Cardiac ventricle fibroblast (primary cell): ENCODE measurements at places on chromosomes 2 and 18. TPM values are rescaled to one million over a fixed set of nuclear protein-coding genes. Genes with fewer than 3 reads are reported as not detected.

Gene SESTD1
- total RNA-seq: 19.5 and 42.4 TPM in 2 replicates

Gene RBM45
- total RNA-seq: 12.1 and 12.4 TPM in 2 replicates

Gene AKAIN1
- total RNA-seq: not detected in 2 replicates

Gene IL36RN
- not detected in 2 replicates for total RNA-seq

Gene C2orf80
- not detected in 2 replicates for total RNA-seq

Gene ZNF396
- total RNA-seq: 0.88 and 1.1 TPM in 2 replicates

Gene ANKAR
- total RNA-seq: 1.4 and 5.7 TPM in 2 replicates

Gene CFAP65
- total RNA-seq: 0.34 TPM in 1 of 2 replicates, not detected in the other

Gene IL1RL2
- 3.5 and 5.5 TPM in 2 replicates for total RNA-seq

Gene PAX3
- 0.39 and 0.69 TPM in 2 replicates for total RNA-seq

Gene DSC1
- total RNA-seq: not detected in 2 replicates

Gene BCL11A
- total RNA-seq: 0.05 TPM in 1 of 2 replicates, not detected in the other

Gene COL4A4
- 32.8 and 35.2 TPM in 2 replicates for total RNA-seq

Gene CD8B2
- total RNA-seq: not detected in 2 replicates

Gene CRYBA2
- not detected in 2 replicates for total RNA-seq

Gene SGPP2
- not detected in 2 replicates for total RNA-seq

Gene CXCR4
- 3.2 and 5.7 TPM in 2 replicates for total RNA-seq

Gene CXCR1
- not detected in 2 replicates for total RNA-seq

Gene ACP1
- total RNA-seq: 57.5 and 73.5 TPM in 2 replicates

Gene MOGAT1
- total RNA-seq: not detected in 2 replicates

Gene ALS2
- 8.7 and 12.5 TPM in 2 replicates for total RNA-seq

Gene MYO5B
- 0.25 TPM in 1 of 2 replicates, not detected in the other for total RNA-seq

Gene KRCC1
- total RNA-seq: 20.9 and 21.7 TPM in 2 replicates

Gene DPP4
- 101 and 106 TPM in 2 replicates for total RNA-seq

Gene GLI2
- total RNA-seq: 4.6 and 5.2 TPM in 2 replicates

Gene RTP5
- total RNA-seq: not detected in 2 replicates

Gene TEKT4
- not detected in 2 replicates for total RNA-seq

Gene MAP3K19
- not detected in 2 replicates for total RNA-seq

Gene NT5C1B
- 0.10 TPM in 1 of 2 replicates, not detected in the other for total RNA-seq

Gene CPO
- total RNA-seq: not detected in 2 replicates

Gene OXER1
- total RNA-seq: not detected in 2 replicates

Gene ANKZF1
- total RNA-seq: 24.7 and 30.6 TPM in 2 replicates
